ENCODE measurements at places on chromosomes 12 and 14. TPM values are rescaled to one million over a fixed set of nuclear protein-coding genes. Genes with fewer than 3 reads are reported as not detected.

GRCh38 chr14:99408971-99409289, 71.7 kb downstream of the SETD3 start:
- no peak for DNase-seq

GRCh38 chr14:69693145-69693544, 73.8 kb upstream of the SRSF5 start:
- DNase-seq: no peak

GRCh38 chr12:19440019-19440858, 947 bp downstream of the AEBP2 start:
- DNase-seq: peak; percentile 46

- DNase-seq: no peak
Measured at GRCh38 chr14:89990218-89990617, 34.5 kb downstream of the TDP1 start.

DNA sequence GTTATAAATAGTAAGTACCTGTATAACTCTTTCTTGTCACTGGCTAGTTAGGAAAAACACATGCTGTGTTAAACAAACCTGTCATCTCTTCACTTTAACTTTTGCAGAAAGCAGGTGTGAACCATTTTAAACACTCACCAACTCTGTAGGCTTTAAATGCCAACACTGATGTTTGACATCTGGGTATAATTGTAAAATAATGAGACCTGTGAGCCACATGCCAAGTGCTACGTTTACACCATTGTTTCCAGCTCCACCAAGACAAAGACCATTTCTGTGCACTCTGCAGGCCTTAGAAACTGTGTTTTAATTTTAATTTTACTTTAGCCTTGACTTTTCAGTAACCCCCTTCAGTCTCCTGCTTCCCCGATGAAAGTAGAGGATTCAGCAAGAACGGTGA, 11.0 kb downstream of the TPH2 start:
- no peak for DNase-seq

DNA sequence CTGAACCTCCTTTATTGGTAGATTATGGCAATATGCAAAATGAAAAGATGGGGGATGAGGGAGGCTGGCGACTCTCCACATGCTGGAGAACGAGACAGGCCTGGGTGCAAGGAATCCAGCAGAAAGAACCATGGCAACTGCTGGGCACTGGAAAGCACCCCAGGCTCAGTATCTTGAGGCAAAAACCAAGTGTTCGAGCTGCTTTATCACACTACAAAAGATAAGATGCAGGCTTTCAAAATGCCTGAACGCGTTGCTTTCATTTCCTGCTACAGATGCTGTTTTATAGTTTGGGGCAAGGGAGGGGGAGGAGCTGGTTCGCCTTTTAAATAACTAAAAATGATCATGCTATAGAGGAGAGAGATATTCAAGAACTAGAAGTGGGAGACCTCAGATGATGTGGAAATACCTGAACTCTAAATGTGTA, 38.9 kb downstream of the NIN start:
- no peak for DNase-seq

GRCh38 chr14:20400965-20401593, 12.2 kb downstream of the TEP1 start:
- DNase-seq: no peak

DNA sequence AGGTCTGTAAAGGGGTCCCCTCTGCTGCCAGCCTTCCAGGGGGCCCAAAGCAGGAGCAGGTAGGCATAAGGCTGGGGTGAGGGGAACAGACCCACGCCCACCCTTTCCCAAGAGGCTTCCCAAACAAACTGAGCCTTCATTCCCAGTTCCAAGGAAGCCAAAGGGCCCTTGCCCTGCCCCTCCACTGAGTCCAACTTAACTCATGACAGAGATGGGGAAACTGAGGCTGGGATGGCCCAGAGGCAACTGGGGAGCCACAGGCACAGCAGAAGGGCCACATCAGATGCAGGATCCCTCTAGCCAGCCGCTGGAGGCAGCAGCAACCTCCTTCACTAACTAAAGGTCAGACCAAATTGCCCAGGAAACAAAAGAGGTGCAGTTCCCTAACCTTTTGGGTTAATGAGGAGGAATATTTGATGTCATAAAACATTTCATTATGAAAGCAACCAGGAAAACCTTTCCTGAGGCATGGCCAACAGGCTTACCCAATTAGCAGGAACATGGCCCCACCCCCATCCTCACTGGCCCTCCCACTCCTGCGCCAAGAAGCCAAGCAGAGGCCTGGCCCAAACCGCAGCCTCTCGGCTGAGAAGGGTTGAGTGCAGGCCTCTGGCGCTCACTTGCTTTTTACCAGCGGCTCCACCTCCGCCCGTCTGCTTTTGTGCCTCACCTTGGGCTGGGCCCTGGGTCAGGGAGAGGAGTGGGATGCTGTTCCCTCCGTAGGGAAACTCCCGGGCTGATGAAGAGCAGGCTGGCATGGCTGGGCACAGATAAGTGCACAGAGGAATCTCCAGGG, 293.5 kb upstream of the RTL1 start:
- DNase-seq: no peak

GRCh38 chr12:106647793-106648514, 65.2 kb downstream of the RFX4 start:
- no peak for DNase-seq

DNA sequence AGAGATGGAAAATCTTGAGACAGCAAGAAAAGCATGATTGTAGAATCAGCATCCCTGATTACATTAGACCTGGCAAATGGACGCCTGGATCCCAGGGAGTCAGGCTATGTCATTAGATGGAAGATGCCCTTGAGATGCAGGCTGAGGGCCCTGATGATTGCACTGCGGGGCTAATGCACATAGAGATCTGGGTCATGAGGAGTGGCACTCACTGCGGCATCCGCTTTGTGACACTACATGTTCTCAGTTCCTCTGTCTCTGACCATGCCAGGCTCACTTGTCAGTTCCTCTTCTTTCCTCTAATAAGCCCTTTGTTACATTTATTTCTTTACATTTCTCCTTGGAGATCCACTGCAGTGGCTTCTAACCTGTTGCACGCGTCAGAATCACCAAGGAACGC, 70.1 kb upstream of the GPATCH2L start:
- DNase-seq: no peak

- DNase-seq: no peak
Measured at GRCh38 chr12:124566997-124567672, at the start of gene NCOR2. TSS of gene NCOR2 (minus strand) at chr12:124567612. CDS start at chr12:124495251, 72,361 bp downstream.

DNA sequence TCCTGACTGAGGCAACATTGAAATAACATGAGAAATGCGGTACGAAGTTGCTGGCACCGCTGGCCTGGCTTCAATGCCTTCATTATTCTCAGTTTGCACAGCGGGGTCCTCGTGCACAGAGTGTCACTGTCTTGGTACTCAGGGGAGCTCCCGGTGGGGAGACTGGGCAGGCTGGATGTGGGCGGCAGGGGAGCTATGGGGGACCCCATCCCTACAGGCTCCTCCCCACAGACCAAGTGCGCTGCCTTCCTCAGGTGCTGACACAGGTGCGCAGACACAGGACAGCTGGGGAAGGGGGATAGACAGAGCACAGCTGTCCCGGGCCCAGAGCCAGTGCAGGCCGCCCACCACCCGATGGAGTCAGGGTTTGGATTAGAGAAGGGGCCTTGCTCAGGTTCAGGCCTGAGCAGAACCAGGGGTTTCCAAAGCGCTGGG, 270.1 kb downstream of the ADGRD1 start:
- DNase-seq: no peak

GRCh38 chr12:90331821-90332220, 623.2 kb downstream of the CCER1 start:
- DNase-seq: no peak

- peak; percentile 69 for DNase-seq
Measured at GRCh38 chr12:12976366-12976765, 23.7 kb downstream of the HEBP1 start.

GRCh38 chr14:56794557-56795283, 15.6 kb downstream of the OTX2 start:
- no peak for DNase-seq

DNA sequence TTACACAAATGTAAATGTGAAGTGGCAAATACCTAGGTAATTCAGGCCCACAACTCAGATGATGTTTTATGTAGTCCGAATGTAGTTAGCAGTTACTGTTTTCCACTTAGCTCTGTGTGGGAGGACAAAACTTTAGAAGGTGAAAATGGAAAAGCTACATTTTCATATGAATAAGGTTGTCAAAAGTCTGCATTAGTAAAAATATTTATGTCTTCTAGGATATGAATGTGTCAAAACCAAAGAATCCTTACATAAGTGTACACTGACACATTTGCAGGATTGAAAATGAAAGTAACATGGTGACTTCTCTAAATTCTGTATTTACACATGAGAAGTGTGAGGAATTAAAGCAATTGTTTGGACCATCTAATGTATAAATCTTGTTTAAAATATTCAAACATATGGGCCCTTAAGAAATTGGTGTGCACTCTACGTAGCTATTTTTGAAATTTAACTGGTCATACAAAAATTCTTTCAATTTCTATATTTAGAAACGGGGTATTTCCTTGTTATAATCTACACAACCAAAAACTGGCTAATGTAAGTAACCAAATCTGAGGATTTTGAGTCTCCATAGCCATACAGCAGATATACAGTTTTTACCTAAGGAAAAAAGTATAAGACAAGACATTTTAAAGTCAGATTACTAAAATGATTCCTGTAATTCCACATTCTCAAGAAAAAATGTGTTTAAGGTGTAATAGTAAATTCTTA, 5.4 kb downstream of the CDKN1B start:
- no peak for DNase-seq

- no peak for DNase-seq
Measured at GRCh38 chr12:104520242-104520900, 63.6 kb downstream of the CHST11 start.

DNA sequence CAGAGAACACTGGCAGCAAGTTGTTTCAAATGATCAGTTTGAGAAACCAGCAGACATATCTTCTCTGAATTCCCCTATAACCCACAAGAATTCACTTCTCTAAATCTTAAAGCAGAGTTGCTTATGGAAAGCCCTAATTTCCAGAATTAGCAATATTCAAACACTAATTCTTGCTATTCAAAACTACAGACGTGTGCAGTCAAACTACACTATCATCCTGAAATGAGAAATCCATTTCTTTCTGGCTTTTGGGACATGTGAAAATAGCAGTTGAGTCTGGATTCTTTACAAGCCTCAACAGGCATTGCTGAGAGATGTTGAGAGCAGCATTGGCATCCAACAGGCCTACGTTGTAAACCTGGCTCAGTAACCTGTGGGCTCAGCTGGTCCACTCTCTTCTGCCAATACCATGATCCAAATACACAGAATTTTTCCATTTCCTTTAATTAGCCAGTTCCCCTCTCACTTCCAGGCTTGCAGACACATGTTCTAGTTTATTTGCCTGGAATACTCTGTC, 74.6 kb upstream of the TMTC1 start:
- DNase-seq: no peak

DNA sequence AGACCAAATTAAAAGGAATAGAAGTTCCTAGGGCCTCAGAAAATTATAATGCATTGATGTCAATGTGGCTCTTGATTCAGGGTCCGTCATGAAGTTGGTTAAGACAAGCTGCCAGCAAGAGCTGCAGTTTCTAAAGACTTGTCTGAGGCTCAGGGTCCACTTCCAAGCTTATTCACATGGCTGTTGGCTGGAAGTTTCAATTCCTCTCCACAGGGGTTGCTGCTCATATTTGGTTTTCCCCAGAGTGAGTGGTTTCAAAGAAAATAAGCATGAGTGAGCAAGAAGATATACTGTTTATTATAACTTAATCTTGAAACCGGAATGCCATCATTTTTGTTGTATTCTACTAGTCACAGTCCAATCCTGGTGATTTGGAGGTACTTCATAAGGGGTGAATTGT, 1247.4 kb downstream of the LRFN5 start:
- DNase-seq: no peak

- no peak for DNase-seq
Measured at GRCh38 chr12:38016602-38017001, 300.0 kb upstream of the ALG10B start.

GRIN2B gene
- not detected for total RNA-seq

SERPINA9 gene
- not detected for total RNA-seq

IFNG-AS1 gene
- total RNA-seq: not detected

NXPH4 gene
- total RNA-seq: 0.13 TPM

FAM90A1 gene
- total RNA-seq: not detected

GNB3 gene
- total RNA-seq: not detected

LRFN5 gene
- not detected for total RNA-seq

CLEC4A gene
- total RNA-seq: 0.16 TPM

NANOG gene
- not detected for total RNA-seq

CIROP gene
- total RNA-seq: not detected
